ENCODE measurements at places on chromosomes 3 and 15.

DNA sequence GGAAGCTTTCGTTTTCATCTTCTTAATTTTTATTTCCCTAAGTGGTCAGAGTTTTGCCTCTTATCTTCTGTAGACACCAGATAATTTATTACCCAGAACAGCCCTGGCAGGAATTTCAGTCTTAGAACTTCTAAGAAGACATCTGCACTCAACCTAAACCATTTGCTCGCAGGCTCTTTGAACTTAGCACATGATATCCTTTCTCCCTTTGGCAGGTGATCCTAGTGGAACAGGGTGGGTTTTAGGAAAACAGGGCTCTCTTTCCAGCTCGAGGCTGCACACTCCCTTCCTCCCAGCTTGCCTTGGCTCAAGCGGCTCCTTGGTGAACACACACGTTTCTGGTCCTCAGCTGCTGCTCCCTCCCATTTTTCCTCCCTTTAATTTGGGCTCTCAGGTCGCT, 116.5 kb downstream of the THSD4 start:
- no peak for DNase-seq

- DNase-seq = no peak
Measured at GRCh38 chr3:114406286-114406685, 112.5 kb downstream of the TIGIT start.

GRCh38 chr15:84748274-84749110, at the start of gene ZNF592:
Gene ZNF592 (plus strand): TSS chr15:84748592. CDS start chr15:84782676, 34,084 bp downstream.
- peak; percentile 24 for DNase-seq

DNA sequence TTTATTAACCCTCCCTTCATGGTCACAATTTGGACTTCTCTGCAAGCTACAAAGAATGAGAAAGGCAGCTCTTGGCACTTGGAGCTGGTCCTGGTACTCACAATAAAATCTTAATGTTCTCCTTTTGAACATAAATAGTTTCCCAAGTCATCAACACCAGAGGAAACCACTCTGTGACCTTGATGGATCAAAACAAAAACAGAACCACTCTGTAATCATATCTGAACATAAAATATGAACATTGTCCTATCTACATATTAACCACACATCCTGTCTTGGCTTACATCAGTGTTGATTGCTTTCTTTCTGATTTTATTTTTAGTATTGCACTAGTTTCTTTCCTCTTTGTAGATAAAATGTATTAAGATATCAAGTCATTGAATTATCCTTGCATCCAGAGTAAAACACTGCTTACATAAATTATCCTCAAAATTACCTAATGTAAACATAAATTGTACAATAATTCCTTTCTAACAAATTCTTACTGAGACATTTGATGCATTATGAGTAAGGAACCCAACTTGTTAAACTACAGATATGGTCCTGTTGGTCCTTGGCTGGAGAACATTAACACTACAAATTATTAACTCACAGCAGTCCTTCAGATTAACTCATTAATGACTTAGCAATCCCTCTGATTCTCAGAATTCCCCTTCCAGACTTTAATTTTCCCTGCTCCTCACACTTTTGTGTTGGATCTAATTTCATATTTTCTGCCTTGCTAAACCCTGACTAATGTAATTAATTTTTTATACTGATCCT, 860.5 kb downstream of the DIPK2A start:
- no peak for DNase-seq

DNA sequence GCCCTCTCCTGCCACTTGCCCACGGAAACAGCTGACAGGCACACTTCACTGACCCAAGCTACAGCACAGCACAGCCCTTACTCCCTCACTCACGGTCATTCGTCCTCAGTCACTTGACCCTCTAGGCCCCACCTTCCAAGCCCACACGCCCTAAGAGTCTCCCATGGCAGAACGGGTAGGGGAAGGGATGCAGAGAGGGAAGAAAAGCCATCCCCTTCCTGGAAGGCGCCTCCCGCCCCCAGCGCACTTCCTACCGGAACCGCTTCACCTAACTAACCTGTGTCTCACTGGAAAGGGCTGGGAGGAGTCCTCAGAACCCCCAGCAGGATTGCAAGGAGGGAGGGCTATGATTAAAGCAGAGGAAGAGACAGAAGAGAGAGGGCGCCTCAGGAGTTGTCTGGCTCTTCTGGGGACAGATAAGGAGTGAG, 22.9 kb downstream of the EPHB3 start:
- no peak for DNase-seq

GRCh38 chr3:186417791-186418190, 55.8 kb upstream of the DGKG start:
- DNase-seq = no peak

All from smooth muscle cell of the brain vasculature (primary cell).